Activated T-cell treated with anti-CD3 and anti-CD28 coated beads, Interleukin-2, amount 50 U/mL, for 4 hours (primary cell): ENCODE measurements at places on chromosomes 12 and 14. TPM values are rescaled to one million over a fixed set of nuclear protein-coding genes. Genes with fewer than 3 reads are reported as not detected.

DAD1 gene
- 300 TPM for total RNA-seq

ENDOU gene
- not detected for total RNA-seq

LBHD2 gene
- not detected for total RNA-seq

SERPINA12 gene
- total RNA-seq = not detected

DAO gene
- total RNA-seq = not detected

TAS2R30 gene
- total RNA-seq = 1.1 TPM

IGFBP6 gene
- total RNA-seq = 0.43 TPM

DDN gene
- total RNA-seq = 1.2 TPM

CCDC184 gene
- total RNA-seq = 0.61 TPM

WNT5B gene
- total RNA-seq = 0.13 TPM

KRT74 gene
- not detected for total RNA-seq

POTEM gene
- not detected for total RNA-seq

LUM gene
- total RNA-seq = 0.14 TPM

RD3L gene
- not detected for total RNA-seq

CCDC197 gene
- total RNA-seq = 0.35 TPM

TMEM30B gene
- total RNA-seq = 1.5 TPM

RAPGEF3 gene
- total RNA-seq = 1.3 TPM

KCNC2 gene
- total RNA-seq = not detected

FOXG1 gene
- not detected for total RNA-seq

SLCO1C1 gene
- total RNA-seq = not detected

TMEM132C gene
- not detected for total RNA-seq

CLIP1 gene
- total RNA-seq = 61.1 TPM

SEC23A gene
- 46.5 TPM for total RNA-seq

STON2 gene
- 0.35 TPM for total RNA-seq

IAPP gene
- not detected for total RNA-seq

SIX1 gene
- not detected for total RNA-seq

OR4E2 gene
- not detected for total RNA-seq

DBX2 gene
- total RNA-seq = not detected

SOAT2 gene
- total RNA-seq = 0.15 TPM

KRT78 gene
- not detected for total RNA-seq

SLC24A4 gene
- total RNA-seq = not detected

SMIM41 gene
- not detected for total RNA-seq

TSPAN19 gene
- not detected for total RNA-seq

OTUB2 gene
- 0.53 TPM for total RNA-seq

MYO1A gene
- total RNA-seq = 0.38 TPM

RDH12 gene
- total RNA-seq = not detected

PRB2 gene
- not detected for total RNA-seq

HCFC2 gene
- 7.5 TPM for total RNA-seq

HOXC13 gene
- total RNA-seq = not detected

GLIPR1 gene
- 6.1 TPM for total RNA-seq

SPIC gene
- not detected for total RNA-seq

FGF6 gene
- total RNA-seq = not detected

CCDC88C gene
- total RNA-seq = 50.3 TPM
